HepG2 (cell line): ENCODE measurements at places on chromosomes 12 and 14.
A peak's percentile ranks its signal among the peaks of the same experiment; 100 is the strongest.

- no peak for DNase-seq
Observed at GRCh38 chr12:20368651-20369304, 441 bp downstream of the PDE3A start.

- no peak for DNase-seq
Observed at GRCh38 chr12:23614280-23614679, 335.2 kb downstream of the SOX5 start.

DNA sequence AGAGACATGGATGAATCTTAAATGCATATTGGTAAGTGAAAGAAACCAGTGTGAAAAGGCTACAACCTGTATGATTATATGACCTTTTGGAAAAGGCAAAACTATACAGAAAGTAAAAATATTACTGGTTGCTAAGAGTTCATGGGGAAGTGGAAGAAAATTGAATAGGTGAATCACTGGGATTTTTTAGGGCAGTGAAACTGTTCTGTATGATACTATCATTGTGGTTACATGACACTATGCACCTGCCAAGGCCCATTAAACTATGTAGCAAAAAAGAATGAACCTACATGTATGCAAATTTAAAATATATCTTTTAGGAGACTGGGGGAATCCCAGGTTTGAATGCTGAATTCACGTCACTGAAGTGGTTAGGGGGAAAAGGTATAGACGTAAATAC, 12.6 kb upstream of the OR8S1 start:
- no peak for DNase-seq

GRCh38 chr12:59699421-59700152, 103.8 kb downstream of the SLC16A7 start:
- no peak for DNase-seq

GRCh38 chr14:90581745-90582144, 184.9 kb downstream of the CALM1 start:
- DNase-seq, result no peak

DNA sequence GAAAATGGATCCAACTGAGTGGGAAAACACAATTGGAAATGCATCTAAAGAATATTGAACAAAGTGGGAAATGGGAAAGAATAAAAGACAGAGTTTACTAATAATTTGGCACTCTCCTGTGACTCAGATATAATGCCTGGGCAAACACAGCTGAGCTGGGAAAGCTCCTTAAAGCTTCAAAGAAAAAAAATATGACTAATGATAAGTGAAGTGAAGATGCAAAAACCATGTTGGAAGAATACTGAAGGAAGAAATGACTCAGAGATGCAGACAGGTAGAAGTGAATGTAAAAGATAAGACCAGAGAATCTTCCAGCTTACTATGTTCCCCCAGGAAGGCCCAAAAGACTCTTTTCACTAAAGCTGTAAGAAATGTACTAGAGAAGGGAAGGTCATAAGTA, 62.4 kb upstream of the FOXG1 start:
- DNase-seq, result no peak

DNA sequence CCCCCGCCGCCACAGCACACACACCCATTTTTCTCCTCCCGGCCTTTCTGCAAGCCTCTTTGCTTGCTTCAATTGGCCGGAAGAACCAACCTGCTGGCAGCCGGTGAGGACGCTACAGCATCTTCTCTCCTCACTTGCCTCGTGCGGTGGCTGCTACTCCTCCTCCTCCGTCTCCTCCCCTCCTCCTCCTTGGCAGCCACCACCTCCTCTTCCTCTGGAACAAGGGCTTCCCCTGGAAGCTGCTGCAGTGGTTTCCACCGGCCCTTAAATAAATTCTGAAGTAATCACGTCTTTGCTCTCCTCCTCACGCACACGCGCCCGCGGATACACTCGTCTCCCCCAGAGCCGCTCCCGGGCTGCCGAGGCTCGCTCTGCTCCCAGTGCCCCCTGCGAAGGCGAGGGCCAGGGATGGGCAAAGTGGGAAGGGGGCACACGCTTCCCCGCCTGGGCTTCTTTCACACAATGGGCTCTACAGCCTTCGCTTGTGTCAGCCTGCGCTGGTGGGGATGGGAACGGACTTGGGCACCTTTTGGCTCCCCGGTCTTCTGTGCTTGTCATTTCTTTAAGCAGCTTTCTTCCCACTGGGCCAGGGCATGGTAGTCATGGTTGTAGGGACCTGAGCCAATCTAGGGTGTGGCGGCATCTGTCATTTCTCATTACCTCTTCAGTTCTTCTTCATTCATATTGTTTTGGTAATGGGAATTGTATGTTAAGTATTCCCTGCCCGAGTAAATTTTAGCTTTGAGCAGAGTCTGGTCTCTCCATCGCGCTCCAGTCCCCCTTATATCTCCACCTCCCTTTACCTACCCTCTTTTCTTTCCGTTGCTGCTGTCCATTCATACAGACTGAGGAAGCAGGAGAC, at the start of gene PPFIA2:
TSS of gene PPFIA2 (minus strand) at position 161 of the 862 bp plus-strand sequence.
- no peak for DNase-seq

- DNase-seq, result no peak
Observed at GRCh38 chr14:29724991-29725390, 202.7 kb downstream of the PRKD1 start.

- DNase-seq, result no peak
Observed at GRCh38 chr12:40222247-40222646, 2.5 kb upstream of the LRRK2 start.

DNA sequence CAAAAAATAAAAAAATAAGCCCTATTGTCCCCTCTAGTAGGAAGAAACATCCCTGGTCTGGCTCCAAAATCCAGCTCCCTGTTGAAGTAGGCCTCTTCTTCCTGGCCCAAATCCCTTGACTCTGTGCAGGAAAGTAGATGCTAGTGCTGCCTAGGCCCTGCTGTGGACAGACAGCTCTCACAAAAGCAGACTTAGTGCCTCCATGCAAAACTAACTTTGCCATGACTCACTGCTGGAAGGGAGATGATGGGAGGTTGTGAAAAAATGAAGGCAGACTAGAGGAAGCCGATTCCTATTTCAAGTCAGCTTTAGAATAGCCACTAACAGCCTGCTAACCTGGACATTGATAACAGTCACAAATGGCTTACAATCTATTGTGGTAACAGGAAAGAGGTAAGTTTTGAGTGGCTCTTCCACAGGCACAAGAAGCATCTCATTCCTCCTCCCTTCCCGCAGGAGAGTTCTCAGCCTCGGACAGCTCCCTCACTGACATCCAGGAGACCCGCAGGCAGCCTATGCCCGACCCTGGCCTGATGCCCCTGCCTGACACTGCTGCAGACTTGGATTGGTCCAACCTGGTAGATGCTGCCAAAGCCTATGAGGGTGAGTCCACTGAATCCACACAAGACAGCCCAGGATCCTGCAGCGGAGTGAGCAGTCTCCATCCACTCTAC, 198.9 kb upstream of the RGS6 start:
- no peak for DNase-seq

GRCh38 chr12:131471946-131472732, 238.8 kb upstream of the SFSWAP start:
- no peak for DNase-seq

DNA sequence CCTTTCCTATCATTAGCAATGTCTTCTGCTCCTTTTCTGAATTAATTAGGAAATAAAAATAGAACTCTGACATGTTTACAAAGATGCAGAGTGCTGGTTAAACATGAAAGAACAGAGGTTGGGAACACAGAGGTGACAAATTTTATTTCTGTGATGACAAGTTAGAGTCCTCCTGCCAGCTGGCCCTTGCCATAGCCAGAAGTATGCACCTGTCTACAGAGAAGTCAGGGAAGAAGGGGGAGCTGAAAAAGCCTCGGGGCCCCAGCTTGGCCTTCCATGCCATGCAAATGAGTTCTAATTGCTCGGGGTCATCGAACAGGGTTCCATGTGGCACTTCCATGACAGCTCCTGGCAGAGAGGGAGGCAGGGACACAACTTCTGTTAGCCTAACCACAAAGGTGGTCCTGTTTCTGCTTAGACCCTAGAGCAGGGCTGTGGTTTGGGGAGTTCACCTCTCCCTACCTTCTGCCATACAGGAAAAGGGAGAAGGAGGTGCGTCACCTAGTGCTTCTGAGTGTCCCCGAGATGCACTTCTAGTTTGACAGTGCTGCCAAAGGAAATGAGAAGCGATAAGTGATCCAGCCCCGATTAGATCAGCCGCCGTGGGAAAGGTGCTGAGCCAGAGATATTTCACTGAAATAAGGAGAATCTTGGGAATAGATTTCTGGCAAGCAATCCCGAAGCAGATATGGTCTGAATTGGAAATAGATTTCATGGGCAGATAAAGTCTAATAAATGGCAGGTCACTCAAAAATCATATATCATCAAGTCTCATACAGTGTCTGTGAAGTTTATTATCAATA, 155.8 kb upstream of the FOXN3 start:
- no peak for DNase-seq

DNA sequence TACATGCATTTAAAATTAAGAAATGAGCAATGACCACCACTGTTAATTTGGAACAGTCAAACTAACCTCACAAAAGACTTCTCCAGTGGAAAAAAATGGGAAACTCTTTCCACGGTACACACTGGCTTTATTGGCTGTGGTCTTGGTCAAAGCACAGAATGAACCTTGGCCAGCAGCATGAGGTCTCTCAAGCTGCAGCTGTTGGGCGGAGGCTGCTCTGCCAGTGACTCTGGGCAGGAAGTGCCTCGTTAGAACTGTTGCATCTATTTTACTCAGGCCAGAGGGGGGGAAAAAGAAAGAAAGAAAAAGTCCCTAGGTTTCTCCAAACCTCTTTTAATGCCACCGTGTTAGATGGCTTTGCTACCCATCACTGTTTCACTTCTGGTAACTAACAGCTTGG, 279.8 kb upstream of the DIO2 start:
- peak; percentile 20 for DNase-seq

- no peak for DNase-seq
Observed at GRCh38 chr12:116689521-116689920, 48.3 kb downstream of the SPRING1 start.

DNA sequence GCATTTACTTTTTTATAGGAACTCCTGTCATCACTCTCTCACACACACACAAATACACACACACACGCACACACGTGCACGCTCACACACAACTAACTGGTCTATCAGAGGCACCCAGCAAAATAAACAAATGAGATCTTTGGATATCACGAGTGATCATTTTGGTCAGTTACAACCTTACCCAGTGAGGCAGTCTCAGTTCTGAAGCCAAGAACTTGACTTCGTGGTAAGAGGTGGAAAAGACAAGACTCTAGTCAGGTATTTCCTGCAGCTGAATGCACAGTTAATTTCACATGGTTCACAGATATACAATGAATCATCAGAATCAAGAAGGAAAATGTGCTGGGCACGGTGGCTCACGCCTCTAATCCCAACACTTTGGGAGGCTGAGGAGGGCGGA, 39.4 kb downstream of the ATF7 start:
- no peak for DNase-seq

DNA sequence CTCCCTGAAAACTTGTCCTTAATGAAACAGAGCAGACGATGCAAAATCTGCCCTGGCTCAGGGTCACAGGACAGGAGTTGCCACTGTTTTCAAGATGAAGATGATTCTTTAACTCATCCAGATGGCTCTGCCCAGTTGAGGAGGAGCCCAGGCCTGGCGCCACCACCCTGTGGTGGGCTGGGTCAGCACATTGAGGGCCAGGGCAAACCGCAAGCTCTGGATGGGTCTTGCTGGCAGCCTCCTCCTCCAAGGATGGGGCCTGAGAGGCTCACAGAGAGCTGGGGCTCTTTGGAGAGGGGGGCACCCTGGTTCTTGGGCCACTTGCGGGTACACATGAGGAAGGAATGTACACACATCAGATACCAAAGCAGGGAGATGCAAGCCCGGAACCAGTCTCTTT, 158.2 kb downstream of the NUAK1 start:
- no peak for DNase-seq

- DNase-seq, result no peak
Observed at GRCh38 chr14:101997429-101998336, 33.3 kb downstream of the DYNC1H1 start.

- DNase-seq, result no peak
Observed at GRCh38 chr12:45587877-45588533, 141.5 kb upstream of the ARID2 start.

DNA sequence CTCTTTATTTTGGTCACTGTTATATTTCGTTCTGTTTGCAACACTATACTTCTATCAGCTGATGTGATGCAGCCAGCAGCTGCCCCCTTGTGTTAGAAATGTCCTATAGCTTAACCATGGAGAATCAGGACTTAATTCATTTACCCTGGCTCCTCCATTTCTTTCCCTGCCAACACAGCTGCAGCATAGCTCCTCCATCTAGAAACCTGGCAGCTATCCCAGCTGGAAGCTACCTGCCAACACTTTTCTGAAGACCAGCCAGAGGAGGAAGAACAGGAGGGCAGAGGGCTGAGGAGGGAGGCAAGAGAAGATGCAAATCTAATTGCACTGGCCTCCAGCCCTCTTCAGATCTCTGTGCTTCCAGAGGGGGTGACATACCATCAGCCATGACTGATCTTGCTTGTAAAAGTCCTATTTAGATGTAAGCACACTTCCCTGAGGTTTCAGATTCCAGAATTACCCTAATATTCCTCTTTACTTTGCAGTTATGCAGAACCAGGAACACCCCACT, 156.8 kb upstream of the TMEM260 start:
- peak; percentile 21 for DNase-seq

DNA sequence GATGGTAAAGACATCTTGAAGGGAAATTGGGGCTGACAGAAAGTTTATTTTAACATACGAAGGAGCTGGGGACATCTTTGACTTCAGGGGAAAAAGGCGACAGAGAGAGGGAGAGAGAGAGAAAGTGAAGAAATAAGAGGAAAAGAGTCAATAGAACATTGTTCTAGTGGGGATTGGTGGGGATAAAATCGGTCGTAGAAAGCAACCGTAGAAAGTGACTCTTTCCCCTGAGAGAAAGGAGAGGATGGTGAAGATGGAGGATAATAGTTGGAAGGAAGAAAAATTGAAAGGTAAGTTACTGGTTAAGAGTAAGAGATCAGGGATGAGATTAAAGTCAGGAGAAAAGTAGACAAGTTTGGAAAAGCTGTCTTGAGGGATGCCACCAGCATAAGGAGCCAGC, 75.9 kb downstream of the LMNTD1 start:
- DNase-seq, result no peak

GRCh38 chr14:68159701-68160633, 340.4 kb downstream of the RAD51B start:
- no peak for DNase-seq

GRCh38 chr12:130224613-130225012, 62.3 kb downstream of the FZD10 start:
- no peak for DNase-seq
